ENCODE measurements at places on chromosomes 3 and 15.

DNA sequence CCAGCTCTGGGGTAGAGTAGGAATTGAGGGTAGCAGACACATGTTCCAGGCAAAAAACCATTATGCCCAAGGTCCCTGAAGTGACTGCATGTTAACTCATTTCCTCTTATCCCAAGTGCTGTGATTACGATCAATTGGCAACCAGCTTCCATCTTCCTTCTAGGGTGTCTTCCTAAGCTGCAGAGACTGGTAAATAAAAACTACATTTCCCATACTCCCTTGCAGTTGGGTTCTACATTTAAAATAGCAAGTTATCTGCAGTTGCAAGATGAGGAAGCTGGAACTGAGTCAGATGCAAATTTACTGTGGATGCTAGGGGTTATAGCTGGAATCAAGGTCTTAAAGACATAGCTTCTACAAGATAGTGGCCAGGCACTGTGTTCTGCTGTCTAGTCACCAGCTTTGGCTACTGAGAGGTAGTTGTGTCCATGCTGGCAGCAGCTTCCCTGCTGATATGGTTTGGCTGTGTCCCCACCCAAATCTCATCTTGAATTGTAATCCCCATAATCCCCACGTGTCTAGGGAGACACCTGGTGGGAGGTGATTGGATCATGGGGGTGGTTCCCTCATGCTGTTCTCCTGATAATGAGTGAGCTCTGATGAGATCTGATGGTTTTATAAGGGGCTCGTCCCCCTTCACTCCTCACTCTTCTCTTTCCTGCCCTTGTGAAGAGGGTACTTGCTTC is 51.3 kb upstream of the FBN1 start:
- DNase-seq, result no peak

DNA sequence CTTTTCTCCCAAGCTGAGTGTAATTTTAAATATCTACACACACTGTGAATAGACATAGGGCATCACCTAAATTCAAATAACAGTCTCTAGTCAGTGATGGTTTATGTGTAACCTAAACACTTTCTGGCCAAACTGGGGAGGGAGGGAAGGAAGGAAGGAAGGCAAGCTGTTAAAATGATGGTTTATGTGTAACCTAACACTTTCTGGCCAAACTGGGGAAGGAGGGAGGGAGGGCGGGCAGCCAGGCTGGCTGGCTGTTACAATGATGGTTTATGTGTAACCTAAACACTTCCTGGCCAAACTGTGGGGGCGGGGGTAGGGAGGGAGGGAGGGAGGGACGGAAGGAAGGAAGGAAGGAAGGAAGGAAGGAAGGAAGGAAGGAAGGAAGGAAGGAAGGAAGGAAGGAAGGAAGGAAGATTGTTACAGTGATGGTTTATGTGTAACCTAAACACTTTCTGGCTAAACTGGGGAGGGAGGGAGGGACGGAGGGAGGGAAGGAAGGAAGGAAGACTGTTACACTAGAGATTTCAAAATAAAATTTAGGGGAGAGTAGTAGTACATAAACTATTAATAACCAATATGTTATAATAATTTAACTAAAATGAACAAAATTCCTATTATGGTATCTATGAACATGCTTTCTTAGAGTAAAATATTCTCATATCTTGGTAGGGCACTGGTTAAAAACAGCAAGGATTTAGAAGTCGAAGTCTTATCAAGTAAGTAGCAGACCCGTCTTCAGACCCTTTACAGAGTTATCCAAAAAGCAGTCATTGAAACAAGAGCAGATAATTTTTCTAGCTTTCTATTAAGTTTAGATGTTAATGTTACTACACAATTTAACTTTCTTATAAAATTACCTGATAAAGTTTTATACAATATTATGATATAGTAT is 148.1 kb downstream of the LMLN start:
- no peak for DNase-seq

DNA sequence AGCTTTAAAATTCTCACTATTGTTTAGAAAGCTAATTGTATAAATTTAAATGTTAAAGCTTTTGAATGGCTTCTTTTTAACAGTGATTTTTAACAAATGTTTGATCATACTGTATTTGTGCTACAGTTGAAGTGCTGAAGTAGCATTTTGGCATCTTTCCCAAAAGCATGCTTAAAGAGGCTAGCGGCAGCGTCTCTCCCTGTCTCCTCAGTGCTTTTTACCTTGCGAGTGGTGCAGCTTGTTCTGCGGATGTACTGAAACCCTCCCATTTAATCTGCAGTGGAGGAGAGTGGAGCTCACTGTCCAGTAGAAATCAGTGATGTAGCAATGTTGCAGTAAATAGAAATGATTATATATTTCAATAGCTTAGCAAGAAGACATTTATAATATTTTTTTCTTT is 43.7 kb downstream of the LRRC49 start:
- DNase-seq, result no peak

DNA sequence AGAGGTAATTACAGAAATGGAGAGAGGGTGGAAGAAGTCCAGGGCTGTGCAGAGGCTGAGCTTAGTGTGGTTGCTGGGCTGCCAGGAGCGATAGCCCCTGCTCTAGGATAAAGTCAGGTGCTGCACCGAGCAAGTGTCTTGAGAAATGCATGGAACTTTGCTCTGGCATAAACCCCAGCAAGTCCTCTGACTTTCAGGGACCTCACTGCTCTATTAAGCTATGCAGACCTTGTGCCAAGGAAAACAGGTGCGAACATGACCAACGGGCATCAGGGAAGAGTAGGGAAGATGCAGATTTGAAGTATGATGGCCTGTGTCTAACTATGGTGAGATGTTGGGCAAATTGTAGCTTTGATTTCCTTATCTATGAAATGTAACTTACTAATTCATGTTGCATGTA is 416.8 kb downstream of the NR2F2 start:
- no peak for DNase-seq

DNA sequence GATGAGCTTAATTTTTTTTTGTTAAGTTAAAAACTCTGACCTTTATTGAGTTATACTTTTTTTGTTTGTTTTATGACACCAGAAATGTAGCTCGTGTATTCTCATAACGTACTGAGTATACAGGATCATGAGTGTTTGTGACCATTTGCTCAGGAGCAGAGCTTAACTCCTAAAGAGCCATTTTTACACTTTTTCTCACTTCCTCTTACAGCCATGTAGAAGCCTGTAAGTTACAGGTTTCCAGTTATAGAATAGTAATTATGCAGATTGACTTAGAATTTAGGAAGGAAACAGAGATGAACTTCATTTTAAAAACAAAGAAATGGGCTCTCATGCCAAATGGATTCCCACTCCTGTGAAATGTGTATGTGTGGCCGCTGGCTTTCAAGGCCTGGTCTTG is 151.7 kb downstream of the MCTP2 start:
- DNase-seq, result no peak

DNA sequence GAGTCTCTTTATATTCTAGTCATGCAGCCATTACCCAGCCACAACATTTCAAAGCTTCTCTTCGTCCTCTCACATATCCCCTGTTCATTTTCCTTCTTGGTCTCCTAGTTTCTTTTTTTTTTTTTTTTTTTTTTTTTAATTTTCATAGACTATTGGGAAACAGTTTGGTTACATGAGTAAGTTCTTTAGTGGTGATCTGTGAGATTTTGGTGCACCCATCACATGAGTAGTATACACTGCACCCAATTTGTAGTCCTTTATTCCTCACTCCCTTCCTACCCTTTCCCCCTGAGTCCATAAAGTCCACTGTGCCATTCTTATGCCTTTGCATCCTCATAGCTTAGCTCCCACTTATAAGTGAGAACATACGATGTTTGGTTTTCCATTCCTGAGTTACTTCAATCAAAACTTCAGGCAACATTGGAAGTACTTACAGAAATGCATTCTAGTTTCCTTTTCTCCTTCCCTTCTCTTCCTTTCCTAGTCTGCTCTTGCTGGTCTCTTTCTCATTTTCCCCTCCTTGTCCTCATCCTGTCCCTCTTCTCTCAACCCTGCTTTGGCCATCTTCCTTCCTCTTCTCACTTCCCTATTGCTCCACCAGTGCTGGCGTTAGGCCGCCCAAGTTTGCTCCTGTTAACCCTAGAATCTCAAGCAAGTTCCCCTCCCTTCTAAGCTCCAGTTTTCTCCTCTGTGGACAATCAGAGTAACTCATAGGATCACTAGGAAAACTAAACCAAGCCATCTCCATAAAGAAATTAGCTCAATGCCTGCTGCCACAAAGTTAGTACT is 4.8 kb downstream of the ATP8B4 start:
- DNase-seq, result no peak

- no peak for DNase-seq
Observed at GRCh38 chr15:39684233-39684632, 98.4 kb downstream of the FSIP1 start.

- DNase-seq, result no peak
Observed at GRCh38 chr15:47769166-47769565, 51.9 kb downstream of the SEMA6D start.

GRCh38 chr15:71511796-71512681 is 298.3 kb upstream of the NR2E3 start:
- no peak for DNase-seq

DNA sequence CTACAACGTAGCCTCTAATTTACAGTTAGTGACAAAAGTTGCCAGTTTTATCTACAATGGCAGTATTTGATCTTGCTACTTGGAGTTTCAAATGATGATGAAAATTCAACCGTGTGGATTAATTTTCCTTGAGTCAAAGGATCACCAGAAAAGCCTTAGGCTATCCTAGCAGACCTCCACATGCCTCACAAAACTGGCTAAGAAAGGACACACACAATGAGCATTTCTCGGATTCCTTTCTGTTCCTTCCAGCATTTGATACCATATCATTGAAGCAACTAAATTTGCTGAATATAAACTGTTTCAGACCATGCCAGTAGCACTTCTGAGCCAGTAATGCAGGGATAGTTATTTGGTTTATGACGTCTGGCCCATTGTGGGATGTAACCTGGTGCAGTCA is 587.4 kb upstream of the MDFIC2 start:
- DNase-seq, result no peak

DNA sequence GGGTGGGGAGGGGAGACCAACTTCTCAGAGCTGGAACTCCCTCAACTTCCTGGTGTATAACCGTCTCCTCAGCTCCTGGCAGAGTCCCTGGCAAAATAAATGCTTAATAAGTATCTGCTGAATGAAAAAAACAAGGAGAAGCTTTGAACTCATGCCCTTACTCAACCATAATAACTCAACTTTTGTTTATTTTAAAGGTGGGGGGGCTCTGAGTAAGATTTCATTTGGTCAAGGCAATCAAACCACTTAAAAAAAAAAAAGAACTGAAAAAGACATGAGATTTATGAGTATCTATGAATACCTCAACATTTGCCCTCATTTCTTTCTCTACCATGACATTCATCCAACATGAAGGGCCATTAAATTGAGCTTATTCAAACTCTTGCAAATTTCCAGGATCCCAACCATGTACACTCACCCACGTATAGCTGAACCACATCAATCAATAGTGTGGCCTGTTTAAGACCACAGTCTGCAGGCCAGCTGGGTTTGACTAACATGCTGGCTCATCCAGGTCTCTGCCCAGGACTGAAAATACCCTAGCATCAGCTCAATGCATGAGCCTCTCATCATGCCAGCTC is 157.9 kb downstream of the FOXP1 start:
- no peak for DNase-seq

DNA sequence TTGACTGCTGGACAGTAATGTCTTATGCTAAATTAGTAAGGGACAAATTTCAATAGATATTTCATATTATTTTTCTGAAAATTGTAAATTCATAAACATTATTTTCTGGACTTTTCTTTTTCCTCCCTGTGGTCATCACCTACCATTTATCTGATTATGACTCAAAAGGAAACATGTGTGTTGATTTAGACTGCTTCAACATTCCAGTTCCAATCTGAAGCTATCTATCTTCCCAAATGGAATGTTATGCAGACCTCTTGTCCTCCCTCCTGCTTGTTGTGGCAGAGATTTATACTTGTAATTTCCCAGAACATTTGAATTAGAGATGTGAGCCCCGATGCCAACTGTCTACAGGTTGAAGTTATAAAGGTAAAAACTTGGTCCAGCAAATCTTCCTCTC is 803.4 kb downstream of the TUSC7 start:
- no peak for DNase-seq

DNA sequence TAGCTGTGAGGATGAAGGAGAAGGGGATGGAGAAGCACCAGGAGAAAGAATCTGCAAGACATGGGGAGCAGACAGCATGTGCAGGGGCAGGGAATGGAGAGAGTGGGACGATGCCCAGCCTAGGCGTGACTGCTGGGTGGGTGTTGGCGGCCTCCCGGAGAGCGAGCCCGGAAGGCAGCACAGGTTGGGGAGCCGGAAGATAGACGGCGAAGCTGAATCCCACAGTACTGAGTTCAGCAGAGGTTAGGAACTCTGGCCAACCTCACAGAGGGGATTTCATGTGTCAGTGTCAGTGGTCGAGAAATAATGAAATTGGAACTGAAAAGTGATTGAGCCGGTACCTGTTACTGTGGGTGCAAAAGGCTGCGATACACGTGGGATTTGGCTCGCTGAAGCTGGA is 55.2 kb downstream of the PXYLP1 start:
- DNase-seq, result no peak

- no peak for DNase-seq
Observed at GRCh38 chr3:128818186-128818787, 61.1 kb upstream of the ACAD9 start.

DNA sequence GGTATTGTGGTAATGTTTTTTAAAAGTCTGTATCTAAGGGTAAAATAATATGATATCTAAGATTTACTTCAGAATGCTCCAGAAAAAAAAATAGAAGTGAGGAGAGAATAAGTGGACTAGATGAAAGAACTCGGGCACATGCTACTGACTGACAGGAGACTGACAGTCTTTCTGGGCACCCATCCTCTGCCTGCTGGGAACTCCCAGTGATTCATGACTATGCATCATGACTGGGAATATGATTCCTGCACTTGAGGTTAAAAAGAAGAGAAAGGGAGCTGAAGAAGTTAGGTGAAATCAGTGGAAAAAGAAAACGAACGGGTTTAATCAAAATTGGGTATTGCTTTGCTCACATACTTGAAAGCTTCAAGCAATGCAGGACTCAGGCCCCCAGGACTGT is 35.7 kb upstream of the SPSB4 start:
- DNase-seq, result no peak
